ENCODE measurements at places on chromosomes 7 and 10.

DNA sequence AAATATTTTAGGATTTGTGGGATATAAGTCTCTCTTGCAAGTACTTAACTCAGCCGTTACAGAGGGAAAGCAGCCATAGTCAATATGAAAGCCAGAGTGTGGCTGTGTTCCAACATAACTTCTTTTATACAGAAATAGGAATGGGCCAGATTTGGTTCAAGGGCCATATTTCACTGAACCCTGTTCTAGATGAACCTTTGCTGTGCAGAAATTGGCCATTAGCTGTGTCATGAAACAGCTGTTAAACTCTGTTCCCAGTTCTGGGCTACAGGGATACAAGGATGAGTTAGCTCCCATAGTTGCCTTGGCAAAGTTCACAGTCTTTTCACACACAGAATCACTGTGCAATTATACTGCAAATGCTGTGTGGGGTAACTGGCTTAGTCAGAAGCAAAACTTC, 213.9 kb upstream of the LRRN3 start:
- no peak for DNase-seq

GRCh38 chr7:86928308-86928707, 131.1 kb downstream of the ELAPOR2 start:
- DNase-seq: no peak

GRCh38 chr7:80057488-80057887, 77.1 kb upstream of the GNAI1 start:
- no peak for DNase-seq

GRCh38 chr7:129604713-129605437, 6.6 kb upstream of the NRF1 start:
- no peak for DNase-seq

DNA sequence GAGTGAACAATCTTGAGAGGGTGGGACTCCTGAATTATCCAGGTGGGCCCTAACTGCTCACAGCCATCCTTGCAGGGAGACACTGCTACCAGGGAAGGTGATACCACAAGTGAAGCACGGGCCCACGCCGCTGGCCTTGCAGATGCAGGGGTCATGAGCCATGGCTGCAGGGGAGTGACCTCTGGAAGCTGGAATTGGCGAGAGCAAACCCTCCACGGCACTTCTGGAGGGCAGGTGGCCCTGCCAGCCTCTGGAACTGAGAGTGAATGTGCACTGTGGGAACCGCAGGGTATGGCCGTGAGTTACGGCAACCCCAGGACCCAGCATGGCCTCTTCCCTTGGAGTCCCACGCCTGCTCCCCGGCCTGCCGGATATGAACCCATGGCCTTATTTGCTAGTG, 37.5 kb downstream of the STK32C start:
- no peak for DNase-seq

DNA sequence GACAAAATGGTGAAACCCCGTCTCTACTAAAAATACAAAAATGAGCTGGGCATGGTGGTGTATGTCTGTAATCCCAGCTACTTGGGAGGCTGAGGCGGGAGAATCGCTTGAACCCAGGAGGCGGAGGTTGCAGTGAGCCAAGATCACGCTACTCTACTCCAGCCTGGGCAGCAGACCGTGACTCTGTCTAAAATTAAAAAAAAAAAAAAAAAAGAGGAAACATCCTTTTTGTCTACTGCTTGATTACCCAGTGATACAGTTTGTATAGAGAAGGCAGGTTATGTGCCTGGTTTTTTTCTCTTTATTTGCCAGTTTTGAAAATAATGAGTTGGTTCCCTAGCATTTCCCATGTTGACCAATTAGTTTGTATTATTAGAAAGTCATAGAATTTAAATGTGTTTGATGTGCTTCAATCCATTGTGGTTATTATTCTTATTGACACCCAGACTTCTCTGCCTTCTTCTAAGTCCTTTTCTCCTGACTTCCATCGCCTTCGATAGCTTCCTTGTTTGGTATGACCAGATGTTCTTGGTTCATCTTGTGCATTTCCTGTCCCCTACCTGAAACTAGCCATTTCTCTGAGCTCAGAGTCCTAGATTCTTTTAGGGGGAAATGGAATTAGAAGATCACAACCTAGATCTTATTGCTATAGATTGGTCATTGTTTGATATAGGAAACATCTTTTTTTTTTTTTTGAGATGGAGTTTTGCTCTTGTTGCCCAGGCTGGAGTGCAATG, 43.2 kb downstream of the VKORC1L1 start:
- DNase-seq: no peak

DNA sequence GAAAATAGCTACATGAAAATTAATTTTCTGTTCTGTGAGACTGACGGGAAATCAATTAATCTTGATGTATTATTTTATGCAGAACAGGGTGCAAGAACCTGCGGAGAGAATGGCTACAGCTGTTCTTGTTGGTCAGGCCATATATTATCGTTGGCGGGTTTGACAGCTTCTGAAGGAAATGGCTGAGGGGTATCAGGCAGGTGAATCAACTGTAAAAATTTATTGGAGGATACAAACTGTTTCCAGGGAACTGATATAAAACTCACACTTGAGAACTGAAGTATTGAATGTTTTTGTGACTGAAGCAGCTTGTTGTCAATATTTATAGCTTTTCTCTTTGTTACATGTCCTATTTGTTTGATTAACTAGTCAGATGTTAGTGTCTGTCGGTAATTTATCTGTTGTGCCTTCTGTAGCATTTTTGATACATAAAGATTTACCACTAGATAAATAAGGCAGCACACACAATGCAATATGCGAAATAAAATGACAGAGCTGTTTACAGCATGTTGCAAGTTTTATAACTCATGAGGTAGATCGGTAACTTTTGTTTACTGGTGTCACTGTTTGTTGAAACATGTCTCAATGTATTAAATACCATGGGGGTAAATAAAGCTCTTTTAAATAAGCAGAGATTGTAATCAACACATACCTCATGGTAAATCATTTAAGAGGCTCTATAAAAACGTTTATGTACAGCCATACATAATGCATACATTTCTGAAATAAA, 308.2 kb downstream of the LRMDA start:
- no peak for DNase-seq
